ENCODE measurements at places on chromosomes 7 and 10.
A peak's percentile ranks its signal among the peaks of the same experiment; 100 is the strongest.

- no peak for DNase-seq
These were observed 6.5 kb upstream of the SSBP1 start for GRCh38 chr7:141731476-141732149.

- DNase-seq, result no peak
These were observed 310.4 kb downstream of the CAMK1D start for GRCh38 chr10:12659706-12660105.

GRCh38 chr7:76515999-76516443 is 5.7 kb downstream of the UPK3B start:
- DNase-seq, result no peak

DNA sequence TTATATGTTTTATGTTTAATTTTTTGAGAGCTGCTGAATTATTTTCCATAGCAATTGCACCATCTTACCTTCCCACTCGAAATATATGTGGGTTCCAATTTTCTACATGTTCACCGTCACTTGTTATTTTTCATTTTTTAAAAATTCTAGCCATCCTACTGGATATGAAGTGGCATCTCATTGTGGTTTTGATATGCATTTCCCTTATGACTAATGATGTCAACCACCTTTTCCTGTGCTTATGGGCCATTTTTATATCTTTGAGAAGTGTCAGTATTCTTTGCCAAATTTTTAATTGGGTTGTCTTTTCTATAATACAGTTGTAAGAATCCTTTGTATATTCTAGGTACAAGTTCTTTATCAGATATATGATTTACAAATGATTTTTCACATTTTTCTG is 27.8 kb downstream of the NHLRC2 start:
- DNase-seq, result no peak

GRCh38 chr10:6987536-6987945 is 407.5 kb upstream of the PRKCQ start:
- no peak for DNase-seq

DNA sequence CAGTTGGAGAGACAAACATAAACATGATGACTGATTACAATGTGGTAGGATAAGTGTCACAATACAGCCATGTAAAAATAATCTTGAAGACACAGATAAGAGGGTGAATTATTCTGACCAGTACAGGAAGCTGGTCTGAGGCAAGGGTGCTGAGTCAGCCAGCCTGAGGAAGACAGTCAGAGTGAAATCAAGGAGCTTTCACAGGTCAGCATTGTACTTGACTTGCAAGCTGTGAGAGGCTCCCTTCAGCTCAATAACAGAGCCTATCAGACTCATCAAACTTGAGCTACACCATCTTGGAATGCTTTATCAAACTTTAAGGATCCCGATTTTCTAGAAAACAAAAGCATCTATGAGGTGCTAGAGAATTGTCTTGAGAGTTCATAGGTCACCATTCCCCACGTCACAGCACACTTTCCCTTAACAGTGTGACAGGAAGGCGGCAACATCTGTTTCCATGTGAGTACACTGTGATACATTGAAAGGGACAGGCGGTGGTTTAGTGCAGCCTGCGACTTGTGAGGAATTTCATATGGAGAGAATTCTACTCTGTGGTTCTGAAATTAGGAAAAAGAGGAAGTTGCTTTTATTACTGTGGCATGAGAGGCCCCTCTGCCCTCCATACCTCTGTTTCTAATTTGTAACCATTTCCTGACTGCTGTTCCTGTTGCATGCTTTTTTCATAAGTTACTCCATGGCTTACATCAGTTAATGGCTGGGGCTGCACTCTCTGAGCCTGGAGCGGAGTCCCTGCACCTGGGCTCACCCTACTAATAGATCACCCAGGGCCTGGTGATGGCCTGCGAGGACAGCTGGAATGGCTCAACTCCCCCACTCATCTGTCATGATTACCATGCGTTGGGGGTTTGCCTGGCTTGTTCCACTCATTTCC is 417.1 kb downstream of the SUGCT start:
- no peak for DNase-seq

DNA sequence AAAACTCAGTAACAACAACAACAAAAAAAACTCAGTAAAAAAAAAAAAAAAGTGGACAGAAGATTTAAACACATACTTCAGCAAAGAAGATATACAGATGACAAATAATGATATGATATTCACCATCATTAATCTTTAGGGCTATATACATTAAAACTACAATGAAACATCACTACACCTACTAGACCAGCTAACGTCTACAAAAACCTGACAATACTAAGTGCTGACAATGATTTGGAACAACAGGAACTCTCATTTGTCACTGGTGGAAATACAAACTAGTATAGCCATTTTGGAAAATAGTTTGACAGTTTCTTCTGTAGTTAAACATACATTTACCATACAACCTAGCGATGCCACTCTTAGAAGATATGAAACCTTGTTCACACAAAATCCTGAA is 171.8 kb upstream of the RHEB start:
- no peak for DNase-seq

DNA sequence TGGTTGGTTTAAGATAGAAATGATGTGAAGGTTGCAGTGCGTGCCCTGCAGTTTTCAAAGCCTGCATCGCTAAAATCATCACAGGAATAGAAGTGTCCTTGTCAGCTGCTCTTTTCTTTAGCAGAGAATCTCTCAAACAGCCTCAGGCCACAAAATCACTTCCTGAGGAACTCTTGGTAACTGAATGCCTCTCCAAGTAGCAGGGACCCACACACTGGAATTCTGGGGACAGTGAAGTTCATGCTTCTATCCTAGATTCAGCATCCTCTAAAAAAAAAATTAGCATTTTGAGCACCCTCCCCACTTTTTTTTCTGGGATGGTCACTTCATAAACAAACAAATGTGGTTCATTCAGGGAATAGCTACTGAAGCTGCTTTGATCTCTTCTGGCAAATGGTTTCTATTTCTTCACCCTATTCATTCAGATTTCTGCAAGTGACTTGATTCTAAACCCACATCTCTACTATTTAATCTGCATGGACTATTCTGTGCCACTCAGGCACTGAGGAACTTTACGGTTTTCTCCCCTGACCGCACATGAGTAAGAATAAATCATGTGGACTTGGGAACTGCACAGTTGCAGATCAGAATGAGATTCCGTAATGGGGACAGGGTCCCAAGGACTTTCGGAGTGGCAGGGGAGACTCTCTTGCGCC is 306.9 kb downstream of the FRMD4A start:
- DNase-seq, result no peak

GRCh38 chr10:13003759-13004158 is 2.2 kb upstream of the CCDC3 start:
- no peak for DNase-seq

- DNase-seq, result no peak
These were observed 179.2 kb upstream of the BET1 start for GRCh38 chr7:94183289-94183749.

- DNase-seq, result no peak
These were observed 464.5 kb downstream of the ARL4A start for GRCh38 chr7:13151978-13152377.

- DNase-seq, result no peak
These were observed 1.5 kb downstream of the GIMAP4 start for GRCh38 chr7:150568714-150569113.

- peak; percentile 48 for DNase-seq
These were observed 229.3 kb downstream of the MAD1L1 start for GRCh38 chr7:2003451-2003930.

DNA sequence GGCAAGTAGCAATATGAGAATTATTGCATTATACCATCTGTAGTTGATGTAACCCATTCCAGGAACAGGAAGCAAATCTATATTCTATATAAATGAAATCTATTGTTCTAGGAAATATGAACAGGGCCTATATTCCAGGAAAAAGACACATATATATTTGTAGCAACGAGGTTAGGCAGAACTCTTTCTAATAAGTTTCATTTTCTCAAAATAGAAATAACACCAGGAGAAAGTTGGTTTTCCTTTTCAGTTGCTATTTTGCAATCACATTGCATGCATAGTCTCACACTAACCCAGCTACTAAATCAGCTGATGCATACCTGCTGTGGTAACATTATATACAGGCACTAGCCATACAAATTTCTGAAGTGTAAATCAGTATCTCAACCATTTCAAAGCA is 6.2 kb upstream of the IFIT2 start:
- DNase-seq, result no peak

- no peak for DNase-seq
These were observed 383.5 kb upstream of the VWC2 start for GRCh38 chr7:49389871-49390479.

DNA sequence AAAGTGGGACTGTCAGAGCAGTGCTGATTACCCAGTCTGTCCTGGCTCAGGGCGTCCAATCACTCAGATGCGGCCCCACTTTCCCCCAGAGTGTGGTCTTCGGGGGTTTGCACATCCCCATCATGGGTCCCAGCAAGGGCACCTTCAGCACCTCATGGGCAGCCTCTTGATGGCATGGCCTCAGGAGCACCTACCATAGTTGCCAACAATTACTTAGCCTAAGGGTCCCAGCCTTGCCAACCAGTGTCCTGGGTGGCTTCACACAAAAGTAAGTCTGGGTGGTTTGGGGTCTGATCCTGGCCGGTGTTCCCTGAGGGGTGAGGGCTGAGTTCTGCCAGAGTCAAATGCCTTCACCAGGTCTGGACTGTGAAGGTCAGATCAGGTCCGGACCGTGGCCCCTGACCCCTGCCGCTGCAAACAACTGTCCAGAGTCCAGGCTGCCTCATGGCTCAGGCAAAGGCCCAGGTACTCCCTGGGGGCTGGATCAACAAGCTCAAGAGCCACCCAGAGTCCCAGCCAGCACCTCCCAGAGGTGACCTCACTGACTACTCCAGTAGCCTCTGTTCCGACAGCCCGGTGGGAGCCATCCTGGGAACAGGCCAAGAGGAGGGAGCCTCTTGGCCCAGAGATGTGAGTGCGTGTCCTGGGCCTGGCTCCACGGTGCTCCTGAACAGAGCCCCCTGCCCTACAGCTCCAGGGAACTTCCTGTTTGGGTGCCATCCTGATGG is 6.2 kb upstream of the MARVELD1 start:
- no peak for DNase-seq

- no peak for DNase-seq
These were observed 10.3 kb downstream of the PKD1L1 start for GRCh38 chr7:47937711-47938573.

DNA sequence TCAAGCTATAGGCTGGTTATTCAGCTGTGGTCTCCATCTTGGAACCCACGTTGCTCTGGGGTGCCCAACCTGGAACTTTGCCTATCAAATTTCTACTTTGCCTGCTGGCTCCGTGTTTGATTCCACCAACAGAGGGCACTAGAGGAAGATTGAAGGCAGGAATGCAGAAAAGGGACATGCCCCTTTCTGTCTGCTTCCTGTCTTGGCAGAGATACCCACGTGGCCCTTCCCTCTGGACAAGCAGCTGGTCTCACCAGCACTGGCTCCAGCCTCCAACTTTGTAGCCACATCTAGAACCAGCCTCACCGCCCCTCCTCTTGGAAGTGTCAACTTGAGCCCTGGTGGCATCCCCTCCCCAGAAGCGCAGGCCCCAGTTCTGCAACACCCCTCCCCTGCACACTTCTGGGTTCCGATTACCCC is 52.1 kb upstream of the ZNF438 start:
- no peak for DNase-seq

GRCh38 chr10:15416034-15416433 is 44.9 kb upstream of the FAM171A1 start:
- no peak for DNase-seq

All from ascending aorta (tissue), 2 donors.